Breast epithelium (tissue), 4 donors: ENCODE measurements at places on chromosomes 1 and 21. TPM values are rescaled to one million over a fixed set of nuclear protein-coding genes. Genes with fewer than 3 reads are reported as not detected.
A peak's percentile ranks its signal among the peaks of the same experiment; 100 is the strongest.

GRCh38 chr1:223717123-223717522, 4.8 kb downstream of the CAPN2 start:
- DNase-seq, result no peak

- DNase-seq, result no peak
Observed at GRCh38 chr21:21406921-21407320, 408.7 kb downstream of the NCAM2 start.

DNA sequence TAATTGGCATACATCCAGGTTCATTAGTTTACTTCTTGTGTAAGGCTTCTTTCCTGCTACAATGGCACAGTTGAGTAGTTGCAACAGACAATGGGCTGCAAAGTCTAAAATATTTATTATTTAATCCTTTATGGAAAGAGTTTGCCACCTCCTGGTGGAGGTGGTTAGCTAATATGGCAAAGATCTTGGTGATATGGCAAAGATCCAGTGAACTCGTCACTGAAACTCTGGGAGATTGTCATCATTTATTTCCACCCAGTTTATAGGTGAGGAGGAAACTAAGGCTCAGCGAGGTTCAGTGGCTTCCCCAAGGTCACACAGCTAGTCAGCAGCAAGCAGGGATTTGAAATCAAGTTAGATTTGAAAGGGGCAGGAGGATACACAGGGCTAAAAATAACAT, 16.1 kb upstream of the IFFO2 start:
- no peak for DNase-seq

DNA sequence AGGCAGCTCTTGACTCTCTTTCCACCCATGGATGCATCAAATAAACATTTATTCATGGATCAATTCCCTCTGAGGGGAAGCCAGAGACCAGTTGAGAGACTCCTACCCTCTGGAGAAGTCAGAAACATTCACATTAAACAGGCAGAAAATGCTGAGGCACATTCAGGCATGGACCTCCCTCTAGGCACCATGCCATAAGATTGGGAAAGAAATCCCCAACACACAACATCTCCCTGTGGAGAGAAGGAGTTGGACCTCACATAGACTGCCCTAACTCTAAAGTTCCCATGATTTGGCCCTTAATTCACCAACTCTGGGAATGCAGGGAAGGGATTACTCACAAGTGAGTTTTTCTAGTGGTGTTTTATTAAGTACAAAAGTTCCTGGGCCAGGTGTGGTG, 415.3 kb upstream of the C1orf87 start:
- no peak for DNase-seq

GRCh38 chr1:119294722-119295121, 73.9 kb upstream of the HAO2 start:
- no peak for DNase-seq

GRCh38 chr1:76989976-76990375, 122.7 kb downstream of the ST6GALNAC5 start:
- DNase-seq, result no peak

CAMSAP2 gene
- 36.4 TPM for total RNA-seq

GRCh38 chr1:167526667-167527383, 8.5 kb upstream of the CD247 start:
- DNase-seq, result no peak

GRCh38 chr1:46757247-46757955, 38.5 kb upstream of the EFCAB14 start:
- DNase-seq, result peak; percentile 65

- no peak for DNase-seq
Observed at GRCh38 chr1:173020138-173020750, 30.5 kb downstream of the TNFSF18 start.

DNA sequence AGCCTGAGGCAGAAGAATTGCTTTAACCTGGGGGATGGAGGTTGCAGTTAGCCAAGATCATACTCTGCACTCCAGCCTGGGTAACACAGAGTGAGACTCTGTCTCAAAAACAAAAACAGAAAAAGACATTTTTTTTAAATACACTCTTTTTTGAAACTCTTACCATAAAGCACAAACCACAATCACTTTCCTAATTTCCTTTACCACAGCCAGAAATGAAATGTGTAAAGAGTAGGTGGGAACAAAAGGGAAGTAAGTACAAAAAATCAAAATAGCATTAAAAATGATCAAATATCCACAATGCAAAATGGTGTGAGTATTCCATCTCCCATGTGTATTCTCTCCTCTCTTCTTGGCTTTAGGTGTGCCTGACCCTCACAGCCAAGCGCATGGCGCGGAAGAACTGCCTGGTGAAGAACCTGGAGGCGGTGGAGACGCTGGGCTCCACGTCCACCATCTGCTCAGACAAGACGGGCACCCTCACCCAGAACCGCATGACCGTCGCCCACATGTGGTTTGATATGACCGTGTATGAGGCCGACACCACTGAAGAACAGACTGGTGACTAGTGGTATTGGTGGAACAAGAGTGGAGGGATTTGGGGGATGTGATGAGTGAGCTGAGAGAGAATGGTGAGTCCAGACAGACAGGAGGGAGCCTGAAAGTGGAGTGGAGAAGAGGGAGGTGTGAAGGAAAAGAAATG, 14.9 kb downstream of the ATP1A4 start:
- no peak for DNase-seq

DNA sequence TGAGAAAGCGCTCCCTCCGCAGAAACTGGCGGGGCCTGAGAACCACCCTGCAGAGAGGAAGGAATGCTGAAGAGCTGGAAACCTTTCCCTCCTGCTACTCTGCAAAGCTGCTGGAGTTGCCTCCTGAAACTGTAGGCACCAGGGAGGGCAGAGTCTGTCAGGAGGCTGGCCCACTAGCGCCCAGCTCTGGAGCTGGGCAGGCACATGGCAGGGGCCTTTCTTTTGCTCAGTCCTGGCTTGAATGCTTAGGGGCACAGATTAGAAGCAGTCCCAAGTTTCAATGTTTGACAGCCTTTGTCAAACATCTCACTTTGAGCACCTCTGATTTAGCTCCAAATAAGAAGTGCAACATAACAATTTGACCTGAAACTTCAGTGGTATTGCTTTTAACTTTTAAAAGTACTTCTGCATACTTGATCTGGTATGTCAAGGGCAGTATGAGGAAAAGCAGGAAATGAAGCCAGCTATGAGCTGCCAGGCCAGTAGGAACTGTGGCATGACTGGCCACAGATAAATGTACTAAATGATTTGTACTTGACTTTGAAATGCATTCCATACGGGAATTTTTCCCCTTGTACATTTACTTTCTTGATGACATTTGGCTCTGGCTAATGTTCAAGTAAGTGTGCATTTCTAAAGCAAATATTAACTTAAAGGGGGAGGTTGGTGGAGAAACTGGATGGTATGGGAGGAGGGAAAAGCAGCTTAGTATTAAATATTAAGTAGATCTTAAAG, 7.2 kb downstream of the C1orf116 start:
- no peak for DNase-seq

DNAH14 gene
- total RNA-seq, result 6.1 TPM

GRCh38 chr21:33088384-33088783, 18.4 kb downstream of the OLIG1 start:
- DNase-seq, result no peak

DNA sequence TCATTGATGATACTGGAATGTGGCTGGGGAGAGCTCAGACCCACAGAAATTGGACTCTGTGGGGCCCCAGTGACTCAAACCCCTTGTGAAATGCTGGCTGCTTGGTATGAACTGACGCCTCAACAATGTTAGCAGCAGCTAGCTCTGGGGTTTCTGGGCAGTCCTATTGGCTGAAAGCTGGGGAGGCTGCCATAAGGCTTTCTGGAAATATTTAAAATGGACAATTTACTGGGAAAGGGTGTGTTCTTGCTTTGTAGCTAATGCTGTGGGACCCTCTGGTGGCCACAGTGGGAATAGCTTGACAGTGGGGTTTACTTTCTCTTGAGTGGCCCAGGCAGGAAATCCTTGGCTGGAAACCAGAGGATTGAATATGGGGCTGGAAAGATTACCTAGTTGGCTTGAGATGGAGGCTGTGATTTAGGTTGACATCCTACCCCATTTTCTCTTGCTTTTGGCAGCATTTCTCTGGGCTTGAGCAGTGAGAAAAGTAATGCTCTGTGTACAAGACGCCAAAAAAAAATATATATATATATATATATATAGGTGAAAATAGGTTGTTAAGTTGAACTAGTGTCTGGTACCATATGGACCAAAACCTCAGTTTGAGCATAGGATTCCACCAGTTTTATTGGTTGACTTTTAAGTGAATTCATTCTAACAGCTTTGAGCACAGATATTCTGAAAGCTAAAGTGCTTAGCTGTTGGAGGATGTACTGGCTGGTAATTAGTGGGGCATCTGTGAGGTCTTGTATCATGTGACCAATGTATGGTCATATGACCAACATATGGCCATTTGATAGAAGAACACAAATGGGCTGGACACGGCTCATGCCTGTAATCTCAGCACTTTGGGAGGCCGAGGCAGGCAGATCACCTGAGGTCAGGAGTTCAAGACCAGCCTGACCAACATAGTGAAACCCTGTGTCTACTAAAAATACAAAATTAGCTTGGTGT, 8.2 kb upstream of the S100A10 start:
- DNase-seq, result peak; percentile 87

GRCh38 chr1:79716447-79716846, 709.9 kb upstream of the ADGRL4 start:
- DNase-seq, result no peak

GREM2 gene
- 1.0 TPM for total RNA-seq

- no peak for DNase-seq
Observed at GRCh38 chr1:35882586-35882944, 444 bp upstream of the AGO1 start.

DNA sequence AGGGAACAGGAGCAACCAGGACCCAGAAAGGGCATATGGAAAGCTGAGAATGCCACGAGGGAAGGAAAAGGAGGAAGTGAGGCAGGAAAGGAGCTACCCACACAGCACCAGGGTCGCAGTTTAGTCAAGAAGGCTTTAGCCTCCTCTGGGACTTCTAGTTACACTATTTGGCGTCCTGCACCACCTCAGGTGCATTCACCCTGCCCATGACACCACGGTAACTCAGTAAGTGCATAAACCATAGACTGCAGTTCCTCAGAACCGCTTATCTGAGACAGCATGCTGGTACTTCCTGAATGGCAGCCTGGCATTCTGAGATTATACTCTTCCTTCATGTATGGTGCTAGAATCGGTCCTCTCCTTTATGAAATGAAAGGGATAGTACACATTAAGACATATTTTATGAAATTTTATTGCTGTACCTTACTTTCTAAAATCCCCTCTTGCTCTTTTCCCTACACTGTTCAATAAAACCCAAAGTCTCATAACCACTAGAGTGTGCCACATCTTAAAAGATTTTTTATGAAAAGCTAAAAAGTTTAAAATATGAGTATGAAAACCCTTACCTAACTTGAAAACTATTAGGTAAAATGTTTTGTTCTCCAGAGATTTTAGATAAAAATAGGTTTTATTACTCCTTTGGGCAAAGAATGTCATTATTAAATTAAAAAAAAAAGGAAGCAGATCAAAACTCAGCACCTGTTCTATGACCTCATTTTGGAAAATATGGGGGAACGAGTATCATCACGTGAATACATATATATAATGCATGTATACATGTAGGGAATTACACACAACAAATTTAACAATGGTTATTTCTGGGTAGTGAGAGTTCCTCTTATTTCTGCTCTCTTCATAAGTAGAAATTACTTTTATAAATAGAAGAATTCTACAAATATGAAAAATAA, 67.3 kb downstream of the VAV3 start:
- no peak for DNase-seq

- DNase-seq, result peak; percentile 80
Observed at GRCh38 chr1:182143825-182144645, 82.5 kb upstream of the ZNF648 start.

- no peak for DNase-seq
Observed at GRCh38 chr1:110047463-110047862, 13.0 kb downstream of the STRIP1 start.

RNF207 gene
- 32.4 TPM for total RNA-seq

C1orf210 gene
- total RNA-seq, result 7.2 TPM

GRCh38 chr1:43994071-43994470, 2.7 kb downstream of the CCDC24 start:
- no peak for DNase-seq

GRCh38 chr1:36351227-36351977, 28.0 kb upstream of the EVA1B start:
- DNase-seq, result no peak
